ENCODE measurements at places on chromosomes 4 and X.

GRCh38 chr4:100722866-100723459, 205.1 kb upstream of the EMCN start:
- no peak for DNase-seq

DNA sequence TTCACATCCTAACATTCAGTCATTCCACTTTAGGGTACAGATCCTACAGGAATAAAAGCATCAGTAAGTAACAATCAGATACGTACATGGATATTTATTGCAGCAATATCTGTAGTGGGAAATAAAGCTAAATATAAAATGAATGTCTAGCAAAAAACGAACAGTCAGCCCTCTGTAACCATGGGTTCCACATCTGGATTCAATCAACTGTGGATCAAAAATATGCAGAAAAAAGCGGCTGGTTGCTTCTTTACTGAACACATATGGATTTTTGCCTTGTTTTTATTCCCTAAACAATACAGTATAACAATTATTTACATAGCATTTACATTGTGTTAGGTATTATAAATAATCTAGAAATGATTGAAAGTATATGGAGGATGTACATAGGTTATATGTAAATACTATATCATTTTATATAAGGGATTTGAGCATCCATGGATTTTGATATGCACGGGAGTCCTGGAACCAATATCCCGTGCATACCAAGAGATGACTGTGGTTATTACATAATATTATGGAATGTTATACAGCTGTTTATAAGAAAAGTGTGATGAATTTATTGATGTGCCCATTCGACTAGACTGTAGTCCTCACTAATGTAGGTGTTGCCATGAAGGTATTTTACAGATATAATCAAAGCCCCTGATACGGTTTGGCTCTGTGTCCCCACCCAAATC, 132.8 kb downstream of the ARHGEF9 start:
- DNase-seq = no peak

- no peak for DNase-seq
Measured at GRCh38 chr4:8168832-8169598, 10.4 kb upstream of the ABLIM2 start.

- DNase-seq = no peak
Measured at GRCh38 chrX:118729042-118729652, 1.7 kb downstream of the IL13RA1 start.

GRCh38 chrX:82218361-82218760, 1016.5 kb downstream of the SH3BGRL start:
- peak; percentile 54 for DNase-seq

GRCh38 chrX:140917354-140918115, 84.9 kb upstream of the SPANXB1 start:
- no peak for DNase-seq

- DNase-seq = no peak
Measured at GRCh38 chrX:130741151-130741550, 161.9 kb downstream of the ENOX2 start.

DNA sequence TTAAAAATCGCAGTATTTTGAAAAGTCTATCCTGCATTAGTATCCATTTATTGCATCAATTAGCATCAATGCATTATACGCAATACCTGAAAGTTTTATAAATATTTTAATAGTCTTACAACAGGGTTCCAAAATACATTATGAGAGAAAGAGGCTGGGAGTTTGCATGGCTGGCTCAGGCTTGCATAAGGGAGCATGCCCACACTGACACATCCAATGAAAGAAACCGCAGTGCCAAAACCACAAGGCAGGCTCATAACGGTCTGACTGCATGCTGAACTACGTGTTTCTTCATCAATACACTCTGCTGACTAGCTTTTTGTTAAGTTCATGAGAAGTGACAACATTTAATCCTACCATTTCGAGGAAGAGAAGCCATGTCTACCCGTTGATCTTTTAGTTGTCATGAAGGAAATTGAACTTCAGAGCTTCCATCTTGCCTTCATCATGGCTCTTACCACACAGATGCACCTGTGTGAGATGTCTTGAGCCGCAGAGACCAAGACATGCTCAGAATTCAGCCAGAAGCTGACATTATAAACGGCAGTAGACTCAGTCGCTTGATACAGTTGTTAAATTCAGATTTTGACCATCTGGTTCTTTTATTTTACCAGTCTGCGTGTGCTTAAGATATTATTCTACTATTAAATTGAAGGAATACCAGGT, 168.8 kb upstream of the FRG1 start:
- no peak for DNase-seq

GRCh38 chr4:76207549-76207948, 6.1 kb downstream of the SCARB2 start:
- no peak for DNase-seq

GRCh38 chr4:27276307-27277073, 415.8 kb downstream of the STIM2 start:
- no peak for DNase-seq

- DNase-seq = no peak
Measured at GRCh38 chr4:115657991-115658650, 544.7 kb upstream of the NDST4 start.

DNA sequence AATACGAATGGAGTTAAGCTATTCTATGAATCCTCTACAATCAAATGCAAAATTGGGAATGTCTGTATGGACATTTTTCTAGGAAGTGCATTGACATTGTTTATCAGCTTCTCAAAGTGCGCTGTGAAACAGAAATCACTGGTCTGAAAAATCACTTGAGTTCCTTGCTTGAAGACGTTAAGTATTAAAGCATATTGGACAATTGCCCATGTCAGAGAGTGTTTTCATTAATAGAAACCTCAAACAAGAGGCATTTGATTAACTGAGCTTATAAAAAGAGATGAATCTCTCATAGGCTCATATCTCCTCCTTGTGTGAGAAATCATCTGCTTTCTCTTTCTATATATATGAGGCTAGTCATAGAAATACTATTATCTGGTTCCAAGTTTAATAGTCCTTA, 692.1 kb upstream of the POU3F4 start:
- peak; percentile 71 for DNase-seq

GRCh38 chr4:1204828-1205585, 32.6 kb upstream of the SPON2 start:
- no peak for DNase-seq

- peak; percentile 44 for DNase-seq
Measured at GRCh38 chr4:36841583-36842326, 402.8 kb upstream of the NWD2 start.

DNA sequence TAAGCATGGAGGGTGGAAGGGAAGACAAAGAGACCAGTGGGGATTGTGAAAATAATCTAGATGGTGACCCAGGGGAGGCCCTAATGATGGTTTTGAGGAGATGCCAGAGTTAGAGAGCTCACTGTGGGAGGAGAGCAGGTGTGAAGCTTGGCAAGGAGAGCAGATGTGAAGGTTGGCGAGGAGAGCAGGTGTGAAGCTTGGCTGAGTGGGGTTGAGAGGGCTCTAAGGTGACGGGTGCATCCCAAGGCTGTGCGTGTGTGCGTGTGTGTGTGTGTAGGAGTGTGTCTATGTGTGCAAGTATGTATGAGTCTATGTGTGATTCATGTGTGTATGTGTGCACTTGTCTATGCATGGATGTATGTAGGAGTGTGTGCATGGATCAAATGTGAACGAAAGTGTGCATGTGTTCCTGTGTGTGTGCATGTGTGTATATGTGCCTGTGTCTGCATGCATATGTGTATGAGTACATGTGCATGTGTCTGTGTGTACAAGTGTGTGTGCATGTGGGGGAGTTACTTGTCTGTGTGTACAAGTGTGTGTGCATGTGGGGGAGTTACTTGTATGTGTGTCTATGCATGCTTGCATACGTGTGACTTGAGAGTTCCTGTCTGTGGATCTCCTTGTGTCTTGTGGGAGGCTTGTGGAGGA, 72.0 kb downstream of the EVC start:
- DNase-seq = no peak

- no peak for DNase-seq
Measured at GRCh38 chr4:107665001-107665400, 55.0 kb downstream of the PAPSS1 start.

DNA sequence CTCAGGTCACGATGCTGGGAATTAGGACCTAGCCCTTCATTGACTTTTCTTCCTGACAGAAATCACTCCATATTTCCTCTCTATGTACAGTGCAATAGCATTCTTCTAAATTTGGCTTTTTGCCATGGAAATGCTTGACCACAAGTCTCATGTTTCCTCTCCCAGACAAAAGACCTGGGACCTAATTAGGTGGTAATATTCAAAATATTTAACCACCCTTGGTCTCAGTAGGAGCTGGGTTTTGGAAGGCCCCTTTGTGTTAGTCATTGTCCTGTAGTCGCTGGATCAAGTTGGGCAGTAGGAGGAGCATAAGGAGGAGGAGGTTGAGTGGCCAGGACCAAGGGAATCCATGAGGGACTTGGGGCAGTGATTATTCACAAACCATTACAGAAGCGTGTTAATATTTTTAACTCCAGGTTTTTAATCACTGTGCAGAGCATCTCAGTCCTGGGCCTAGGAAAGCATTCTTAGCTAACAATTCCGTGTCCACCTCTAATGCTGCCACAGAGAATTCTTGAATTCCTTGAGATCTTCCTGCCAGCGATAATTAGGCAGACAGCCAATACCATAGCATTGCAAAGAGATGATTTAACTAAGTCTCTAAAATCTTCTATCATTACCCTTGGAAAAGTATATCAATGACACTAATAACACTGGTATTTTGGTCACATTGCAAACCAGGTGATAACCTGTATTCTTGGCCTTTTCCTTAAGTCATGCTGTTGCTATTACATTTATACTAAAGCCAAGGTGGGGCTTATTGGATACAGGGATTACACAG, 25.0 kb upstream of the SHROOM4 start:
- DNase-seq = peak; percentile 94

GRCh38 chrX:153828723-153829548, 1.4 kb downstream of the PDZD4 start:
- DNase-seq = no peak

- DNase-seq = no peak
Measured at GRCh38 chr4:70518716-70519115, 347 bp downstream of the AMTN start.

DNA sequence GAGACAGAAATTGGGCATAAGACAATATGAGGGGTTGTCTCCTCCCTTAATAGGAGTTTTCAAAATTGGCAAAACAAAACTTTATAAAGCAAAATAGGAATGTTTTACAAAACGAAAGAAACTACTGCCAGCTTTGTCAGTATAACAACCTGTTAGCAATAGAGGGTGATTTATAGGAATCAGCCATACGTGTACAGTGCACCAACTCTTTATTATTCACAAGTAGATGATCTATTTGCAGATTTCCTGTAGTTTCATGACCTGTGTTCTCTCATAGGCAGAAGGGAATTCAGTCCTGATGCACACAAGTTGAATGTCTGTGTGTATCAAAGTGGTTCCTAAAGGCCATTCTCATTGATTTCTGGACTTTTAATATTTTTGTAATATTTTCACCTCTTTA, 116.3 kb downstream of the MFAP3L start:
- DNase-seq = peak; percentile 16

GRCh38 chrX:119692191-119693039, 553 bp downstream of the SEPTIN6 start:
- peak; percentile 23 for DNase-seq

DNA sequence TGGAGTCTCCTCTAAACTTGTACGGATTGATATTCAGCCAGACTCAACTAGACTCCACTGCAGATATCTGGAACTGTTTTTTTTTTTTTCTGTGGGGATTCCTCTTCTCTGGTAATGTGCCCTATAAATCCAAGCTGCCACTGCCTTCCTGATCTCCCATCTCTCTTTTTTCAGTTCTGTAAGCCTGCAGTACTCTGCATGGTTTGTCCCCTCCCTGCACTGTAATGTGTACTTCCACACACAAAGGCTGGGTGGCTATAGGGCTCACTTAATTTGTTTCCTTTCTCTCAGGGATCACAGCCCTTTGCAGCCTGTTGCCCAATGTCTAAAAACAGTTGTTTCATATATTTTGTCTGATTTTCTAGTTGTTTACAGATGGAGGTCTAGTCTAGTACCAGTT, 84.7 kb upstream of the RPA4 start:
- no peak for DNase-seq

DNA sequence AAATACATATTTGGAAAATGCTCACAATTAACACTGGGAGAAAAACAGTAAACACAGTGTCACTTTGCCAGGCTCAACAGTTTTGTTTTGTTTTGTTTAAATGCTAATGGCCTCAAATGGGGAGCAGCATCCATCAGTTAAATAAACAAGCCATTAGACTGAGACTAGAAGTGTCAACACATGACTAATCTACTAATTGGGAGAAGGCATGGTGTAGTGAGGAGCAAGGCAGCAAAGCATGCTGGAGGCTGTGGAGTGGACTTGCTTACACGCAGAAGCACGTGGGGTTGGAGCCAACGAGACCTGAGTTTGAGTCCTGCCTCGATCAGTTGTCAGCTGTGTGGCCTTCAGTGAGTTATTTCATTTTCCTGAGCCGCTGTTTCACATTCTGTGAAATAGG, 29.0 kb downstream of the UTP14A start:
- no peak for DNase-seq

- peak; percentile 61 for DNase-seq
Measured at GRCh38 chrX:50691820-50692219, 122.2 kb downstream of the SHROOM4 start.

GRCh38 chr4:71255976-71256375, 82.8 kb upstream of the SLC4A4 start:
- no peak for DNase-seq

DNA sequence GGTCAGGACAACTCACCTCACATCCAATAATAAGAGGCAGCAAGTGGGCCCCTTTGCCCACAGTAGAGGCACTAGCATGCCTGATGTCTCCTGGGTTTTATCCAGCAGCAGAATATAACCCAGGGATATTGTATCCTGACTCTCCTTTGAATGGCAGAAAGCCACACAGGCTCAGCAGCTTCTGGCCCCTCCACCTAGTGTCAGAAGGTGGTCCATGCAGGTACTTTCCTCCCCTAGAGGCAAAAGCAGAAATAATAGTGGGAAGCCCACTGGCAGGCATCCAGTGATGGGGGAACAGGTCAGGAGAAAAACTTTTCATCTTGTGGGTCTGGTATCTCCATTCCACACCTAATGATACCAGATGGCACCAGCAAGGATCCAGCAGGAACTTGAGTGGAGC, 75.5 kb upstream of the IRS4 start:
- no peak for DNase-seq

GRCh38 chrX:51802917-51803688, 59.9 kb downstream of the GSPT2 start:
- DNase-seq = peak; percentile 68
